Amniotic stem cell (primary cell): ENCODE measurements at places on chromosomes 2 and 18.

- DNase-seq = no peak
Observed at GRCh38 chr2:191478799-191479679, 198.9 kb upstream of the NABP1 start.

DNA sequence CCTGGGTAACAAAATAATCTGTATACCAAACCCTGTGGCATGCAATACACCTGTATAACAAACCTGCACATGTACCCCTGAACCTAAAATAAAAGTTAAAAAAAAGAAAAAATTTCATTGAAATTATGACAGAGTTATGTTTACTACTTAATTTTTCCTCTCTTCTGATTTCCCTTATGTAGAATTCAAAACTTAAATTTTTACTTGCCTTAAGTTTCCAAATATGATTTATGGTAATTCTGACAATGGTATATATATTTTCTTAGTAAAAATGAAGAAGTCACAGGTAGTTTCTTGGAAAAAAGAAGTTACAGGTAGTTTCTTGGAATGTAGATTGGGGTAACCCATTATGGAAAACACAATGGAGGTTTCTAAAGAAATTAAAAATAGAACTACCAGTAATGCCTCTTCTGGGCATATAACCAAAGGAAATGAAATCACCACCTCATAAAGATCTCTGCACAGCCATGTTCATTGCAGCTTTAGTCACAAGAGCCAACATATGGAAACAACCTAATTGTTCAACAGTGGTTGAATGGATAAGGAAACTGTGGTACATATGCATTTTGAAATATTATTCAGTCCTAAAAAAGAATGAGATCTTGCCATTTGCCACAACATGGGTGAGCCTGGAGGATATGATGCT is 164.9 kb downstream of the BABAM2 start:
- no peak for DNase-seq

DNA sequence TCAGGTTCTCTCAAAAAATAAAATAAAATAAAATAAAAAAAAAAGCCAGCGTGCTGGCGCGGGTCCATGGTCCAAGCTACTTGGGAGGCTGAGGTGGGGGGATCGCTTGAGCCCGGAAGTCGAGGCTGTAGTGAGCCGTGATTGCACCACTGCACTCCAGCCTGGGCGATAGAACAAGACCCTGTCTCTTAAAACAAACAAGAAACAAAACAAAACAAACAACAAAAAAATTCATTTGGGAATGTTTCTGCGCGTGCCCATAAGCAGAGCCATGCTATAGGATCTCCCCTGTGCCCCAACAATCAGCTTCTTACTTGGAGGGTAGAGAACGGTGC is 16.4 kb upstream of the CD8A start:
- no peak for DNase-seq

DNA sequence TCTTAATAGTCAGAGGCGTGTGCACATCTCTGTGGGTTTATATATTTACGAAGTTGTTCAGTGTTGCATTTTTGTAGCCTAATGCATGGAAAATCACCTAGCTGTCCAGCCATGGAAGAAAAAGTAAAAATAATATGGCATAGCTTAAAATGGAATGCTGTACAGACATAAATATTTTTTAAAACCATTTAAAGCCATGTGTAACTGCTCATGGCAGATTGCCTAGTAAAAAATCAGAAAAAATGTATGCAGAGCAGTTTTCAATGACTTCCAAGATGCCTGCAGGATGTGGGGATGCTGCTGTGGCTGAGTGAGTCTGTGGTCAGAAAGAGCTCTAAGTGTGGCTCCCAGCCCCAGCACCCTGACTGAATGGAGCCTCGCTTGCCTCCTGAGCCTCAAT is 64.8 kb upstream of the ALKAL2 start:
- DNase-seq = no peak

DNA sequence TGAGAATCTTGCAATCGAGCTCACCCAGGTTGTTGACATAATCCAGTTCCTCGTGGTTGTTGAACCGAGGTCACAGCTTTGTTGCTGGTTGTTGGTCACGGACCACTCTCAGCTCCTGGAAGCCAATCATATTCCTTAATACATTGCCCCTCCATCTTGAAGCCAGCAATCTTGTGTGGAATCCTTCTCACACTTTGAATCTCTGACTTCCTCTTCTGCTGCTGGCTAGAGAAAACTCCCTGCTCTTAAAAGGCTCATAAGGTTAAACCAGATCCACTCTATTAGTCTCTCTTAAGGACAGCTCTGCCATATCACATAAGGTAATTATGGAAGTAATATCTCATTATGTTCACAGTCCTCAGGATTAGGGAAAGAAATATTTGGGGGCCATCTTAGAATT is 41.1 kb downstream of the SP140 start:
- no peak for DNase-seq

DNA sequence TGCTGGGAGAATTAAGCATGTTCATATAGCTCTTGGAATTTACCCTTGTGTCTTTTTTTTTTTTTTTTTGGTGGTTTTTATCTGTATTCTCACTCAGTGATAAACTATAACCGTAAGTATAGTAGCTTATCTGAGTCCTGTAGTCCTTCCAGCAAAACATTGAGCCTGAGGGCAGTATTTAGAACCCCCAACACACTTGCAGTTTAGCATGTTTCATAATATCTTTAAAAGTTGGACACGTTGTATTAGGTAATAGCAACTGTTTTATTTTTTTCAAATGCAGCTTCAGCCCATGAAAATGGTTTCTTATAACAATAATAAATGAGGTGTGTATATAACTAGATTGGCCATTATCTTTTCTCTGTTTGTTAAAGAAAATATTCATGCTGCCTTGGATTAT is 603.5 kb upstream of the HS6ST1 start:
- DNase-seq = no peak

DNA sequence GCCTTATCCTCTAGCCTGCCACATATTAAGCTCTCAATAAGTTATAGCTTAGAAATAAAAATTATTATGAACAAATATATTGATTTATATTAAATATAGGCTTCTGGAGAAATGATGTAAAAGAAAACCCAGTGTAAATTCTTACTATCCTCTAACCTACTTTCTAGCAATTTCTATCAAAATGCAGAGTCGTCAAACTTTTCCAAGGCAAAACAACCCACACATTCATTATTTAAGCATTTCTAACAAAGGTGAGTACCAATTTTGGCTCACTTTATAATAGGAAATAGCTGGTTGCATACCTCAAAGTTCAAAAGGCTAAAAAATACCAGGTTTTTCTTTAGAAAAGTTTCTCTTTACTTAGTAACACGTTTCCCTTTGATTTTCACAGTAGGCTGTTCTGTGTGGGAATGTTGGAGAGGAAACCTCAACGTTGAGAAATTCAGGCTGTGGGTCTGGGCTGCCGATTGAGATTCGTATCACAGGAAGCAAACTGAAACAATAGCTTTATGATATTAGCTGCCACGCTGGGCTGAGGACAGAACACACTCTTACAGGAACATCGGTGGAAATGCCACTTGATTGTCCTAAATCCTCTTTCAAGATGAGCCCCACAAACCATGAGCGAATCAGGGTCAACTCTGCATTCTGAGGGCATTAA is 53.0 kb downstream of the EPAS1 start:
- no peak for DNase-seq

GRCh38 chr2:61414674-61415073 is 56.2 kb downstream of the USP34 start:
- no peak for DNase-seq

GRCh38 chr2:130381145-130381544 is 25.3 kb downstream of the PTPN18 start:
- DNase-seq = no peak
